Fibroblast of skin of right quadriceps (primary cell): ENCODE measurements at places on chromosomes 12 and 14.

- no peak for DNase-seq
Measured at GRCh38 chr12:96094201-96094600, 58.8 kb upstream of the LTA4H start.

- no peak for DNase-seq
Measured at GRCh38 chr12:75564852-75565251, 53.4 kb upstream of the KRR1 start.

- DNase-seq: no peak
Measured at GRCh38 chr12:4109826-4110225, 163.7 kb upstream of the CCND2 start.

GRCh38 chr14:99191395-99192027, 80.5 kb downstream of the BCL11B start:
- peak; percentile 63 for DNase-seq

GRCh38 chr12:54201001-54201794, 12.4 kb upstream of the SMUG1 start:
- peak; percentile 79 for DNase-seq

DNA sequence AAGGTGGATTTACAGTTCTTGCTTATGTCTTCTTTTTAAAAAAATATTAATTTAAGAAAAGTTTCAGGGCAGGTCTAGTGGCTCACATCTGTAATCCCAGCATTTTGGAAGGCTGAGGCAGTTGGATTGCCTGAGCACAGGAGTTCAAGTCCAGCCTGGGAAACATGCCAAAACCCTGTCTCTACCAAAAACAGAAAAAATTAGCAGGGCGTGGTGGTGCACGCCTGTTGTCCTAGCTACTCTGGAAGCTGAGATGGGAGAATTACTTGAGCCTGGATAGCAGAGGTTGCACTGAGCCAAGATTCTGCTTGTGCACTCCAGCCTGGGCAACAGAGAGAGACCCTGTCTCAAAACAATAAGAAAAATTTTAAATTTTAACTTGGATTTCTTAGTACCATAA, 5.4 kb upstream of the TAS2R46 start:
- DNase-seq: peak; percentile 10

DNA sequence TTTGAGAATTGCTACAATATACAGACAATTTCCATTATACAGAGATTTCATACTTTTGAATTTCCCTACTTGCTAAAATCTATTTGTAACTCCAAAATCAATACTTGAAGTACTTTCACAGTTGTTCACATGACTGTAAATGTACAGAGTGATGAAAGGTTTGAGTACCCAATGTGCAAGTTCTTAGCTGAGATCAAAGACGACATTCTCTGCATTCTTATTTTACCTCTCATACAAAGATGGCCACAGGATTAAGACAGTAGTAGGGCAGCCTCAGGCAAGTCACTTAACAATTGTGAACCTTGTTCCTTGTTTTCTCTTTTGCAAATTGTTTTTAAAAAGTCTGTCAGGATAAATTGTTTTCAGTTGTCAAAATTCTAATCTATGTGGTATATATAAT, 255.9 kb upstream of the KITLG start:
- DNase-seq: no peak

- no peak for DNase-seq
Measured at GRCh38 chr12:68159681-68160304, at the start of gene IFNG. TSS of gene IFNG (minus strand) at chr12:68159740. CDS start at chr12:68159615, 125 bp downstream.

GRCh38 chr12:67786086-67786485, 137.5 kb downstream of the DYRK2 start:
- DNase-seq: no peak

DNA sequence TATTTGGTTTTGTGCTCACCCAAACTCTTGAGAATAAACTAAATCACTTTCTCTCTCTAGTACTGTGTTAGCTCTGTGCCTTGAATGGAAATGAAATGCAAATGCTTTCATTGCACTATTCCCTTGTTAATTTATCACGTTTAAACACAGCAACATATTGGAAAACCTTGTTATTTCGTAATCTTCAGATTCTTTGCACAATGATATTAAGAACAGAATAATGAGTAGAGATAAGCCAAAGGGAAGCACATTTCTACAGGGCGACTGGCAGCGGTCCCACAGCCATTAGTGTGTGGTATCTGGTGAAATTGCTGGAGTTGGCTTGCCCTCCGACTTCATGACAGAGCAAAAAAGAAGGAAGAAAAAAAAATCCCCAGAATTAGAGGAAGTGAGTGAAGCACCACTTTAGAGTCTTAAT, 166.1 kb upstream of the E2F7 start:
- DNase-seq: peak; percentile 84
